ENCODE measurements at places on chromosomes 4 and X.

GRCh38 chr4:25489253-25489797 is 112.3 kb downstream of the ANAPC4 start:
- no peak for DNase-seq

DNA sequence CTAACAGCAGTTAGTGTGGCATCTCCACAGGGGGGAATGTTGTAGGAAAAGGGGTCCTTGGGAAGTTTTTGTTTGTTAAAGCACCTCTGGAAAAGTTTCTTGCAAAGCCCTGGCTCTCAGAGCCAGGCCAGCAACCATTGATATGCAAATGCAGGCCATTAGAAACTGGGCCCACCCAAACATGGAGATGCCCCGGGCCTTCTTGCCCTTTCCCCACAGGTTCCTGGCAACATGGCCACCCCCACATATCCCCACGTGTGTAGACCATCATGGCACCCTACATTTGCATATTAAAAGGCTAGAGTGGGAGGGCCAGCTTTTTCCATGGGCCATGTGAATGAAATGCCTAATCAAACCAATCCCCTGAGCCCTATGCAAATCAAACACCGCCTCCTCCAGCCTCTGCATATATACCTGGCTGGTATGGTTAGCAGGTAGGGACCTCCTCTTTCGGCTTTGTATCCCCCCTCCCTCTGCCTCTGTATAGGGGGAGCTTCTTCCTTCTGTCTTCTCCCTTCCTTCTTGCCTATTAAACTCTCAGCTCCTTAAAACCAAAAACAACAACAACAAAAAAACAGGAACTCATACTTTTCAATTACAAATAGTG is 44.0 kb upstream of the ZCCHC13 start:
- DNase-seq, result no peak

GRCh38 chrX:140318296-140318695 is 186.6 kb downstream of the SOX3 start:
- DNase-seq, result no peak

- DNase-seq, result no peak
These were observed 28.6 kb downstream of the UGDH start for GRCh38 chr4:39498727-39499020.

GRCh38 chrX:54357414-54358377 is at the start of gene WNK3:
Gene WNK3, minus strand, starts transcription at chrX:54358046.
- DNase-seq, result peak; percentile 85
